GM23248 (cell line): ENCODE measurements at places on chromosomes 12 and 14.

- DNase-seq, result peak; percentile 75
Measured at GRCh38 chr14:59126714-59127436, 61.6 kb upstream of the DAAM1 start.

DNA sequence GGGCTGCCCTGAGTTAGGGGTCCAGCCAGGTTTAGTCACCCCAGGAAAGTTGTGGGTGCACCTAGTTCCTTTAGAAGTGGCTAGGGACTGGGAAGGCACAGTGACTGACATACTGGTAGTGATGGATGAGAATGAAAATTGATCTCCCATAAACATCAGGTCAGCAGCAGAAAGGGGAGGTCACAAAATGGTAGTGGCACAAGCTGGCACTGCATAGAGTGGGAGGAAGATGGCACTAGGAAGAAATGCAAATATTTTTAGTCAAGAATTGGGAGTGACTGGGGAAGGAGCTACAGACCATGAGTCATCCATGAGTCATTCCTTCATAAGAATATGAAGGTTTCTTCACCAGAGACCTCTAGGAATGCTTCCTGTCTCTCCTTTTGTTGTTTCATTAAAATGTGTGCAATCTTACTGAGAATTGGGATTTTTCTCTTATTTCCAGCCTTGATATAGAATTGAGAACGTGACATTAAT is 198.3 kb upstream of the AMIGO2 start:
- peak; percentile 99 for DNase-seq

GRCh38 chr12:72031066-72031465 is 92.4 kb downstream of the TPH2 start:
- no peak for DNase-seq

DNA sequence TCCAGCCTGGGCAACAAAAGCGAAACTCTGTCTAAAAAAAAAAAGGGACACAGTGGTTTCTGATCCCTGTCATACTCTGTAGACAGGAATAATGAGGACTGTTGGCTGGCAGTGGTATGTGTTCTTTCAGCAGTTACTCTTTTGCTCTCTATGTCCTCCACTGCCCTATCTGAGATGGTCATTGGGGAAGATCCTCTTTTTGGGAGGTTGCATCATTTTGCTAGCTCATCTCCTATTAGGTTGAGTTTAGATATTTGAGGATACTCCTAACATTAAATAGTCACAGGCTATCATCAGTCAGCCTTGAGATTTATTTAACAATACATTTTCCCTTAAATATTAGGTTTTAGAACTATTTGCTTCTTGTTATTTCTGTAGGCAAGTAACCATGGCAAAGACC is 5.9 kb upstream of the CCDC91 start:
- no peak for DNase-seq

DNA sequence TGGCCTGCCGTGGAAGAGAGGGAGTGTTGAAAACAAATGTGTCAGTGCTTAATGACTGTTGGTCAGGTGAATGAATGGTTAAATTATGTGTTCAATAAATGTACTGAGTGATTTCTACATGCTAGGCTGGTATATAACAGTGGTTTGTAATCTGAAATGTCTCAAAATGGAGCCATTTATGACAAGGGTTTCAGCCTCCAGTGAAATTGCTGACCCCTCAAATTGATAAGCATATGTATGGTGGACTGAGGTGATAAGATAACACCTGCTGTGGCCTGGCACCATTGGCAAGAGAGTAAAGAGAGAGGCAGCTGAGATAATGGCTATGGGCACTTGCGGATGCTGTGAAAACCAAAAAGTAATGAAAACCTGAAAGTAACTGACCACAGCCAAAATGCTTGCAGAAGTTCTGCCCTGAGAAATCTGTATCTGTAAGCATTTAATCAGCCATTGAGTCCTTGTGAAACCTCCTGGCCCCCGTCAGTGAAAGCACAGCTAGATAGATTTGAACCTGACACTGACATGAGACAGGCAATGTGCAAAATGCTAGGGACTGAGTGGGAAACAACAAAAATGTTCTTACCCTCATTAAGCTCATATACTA is 1.4 kb upstream of the BCAT1 start:
- no peak for DNase-seq
